ENCODE measurements at places on chromosomes 11 and 22.

GRCh38 chr11:77517753-77518152 is 43.9 kb upstream of the PAK1 start:
- DNase-seq: no peak

GRCh38 chr11:69568809-69569097 is 72.2 kb upstream of the CCND1 start:
- no peak for DNase-seq

DNA sequence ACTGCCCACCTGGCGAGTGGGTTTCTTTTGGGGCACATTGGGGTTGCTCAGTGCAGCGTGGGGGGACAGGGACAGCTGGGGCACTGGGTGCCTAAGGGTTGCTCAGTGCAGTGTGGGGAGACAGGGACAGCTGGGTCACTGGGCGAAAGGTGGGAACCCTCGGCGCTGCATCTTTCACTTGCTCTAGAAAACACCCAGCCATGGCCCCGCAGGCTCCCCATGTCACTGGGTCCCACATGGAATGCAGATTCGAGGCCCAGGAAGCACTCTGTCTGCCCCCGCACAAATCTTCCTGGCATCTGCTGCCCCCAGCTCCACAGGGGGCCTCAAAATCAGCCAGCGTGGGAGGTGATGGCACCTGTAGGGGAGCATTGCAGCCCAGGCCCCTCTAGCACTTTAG is 229.3 kb downstream of the BRD1 start:
- DNase-seq: no peak

DNA sequence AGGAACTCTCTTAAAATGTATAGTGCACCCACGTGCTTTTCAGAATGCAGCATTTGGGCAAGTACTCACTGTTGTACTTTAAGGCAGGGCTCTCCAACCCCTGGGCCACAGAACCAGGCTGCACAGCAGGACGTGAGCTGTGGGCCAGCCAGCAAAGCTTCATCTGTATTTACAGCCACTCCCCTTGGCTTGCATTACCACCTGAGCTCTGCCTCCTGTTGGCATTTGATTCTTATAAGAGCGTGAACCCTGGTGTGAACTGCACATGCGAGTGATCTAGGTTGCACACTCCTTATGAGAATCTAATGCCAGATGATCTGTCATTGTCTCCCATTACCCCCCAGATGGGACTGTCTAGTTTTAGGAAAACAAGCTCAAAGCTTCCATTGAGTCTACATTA is 3.0 kb downstream of the C11orf58 start:
- DNase-seq: no peak

DNA sequence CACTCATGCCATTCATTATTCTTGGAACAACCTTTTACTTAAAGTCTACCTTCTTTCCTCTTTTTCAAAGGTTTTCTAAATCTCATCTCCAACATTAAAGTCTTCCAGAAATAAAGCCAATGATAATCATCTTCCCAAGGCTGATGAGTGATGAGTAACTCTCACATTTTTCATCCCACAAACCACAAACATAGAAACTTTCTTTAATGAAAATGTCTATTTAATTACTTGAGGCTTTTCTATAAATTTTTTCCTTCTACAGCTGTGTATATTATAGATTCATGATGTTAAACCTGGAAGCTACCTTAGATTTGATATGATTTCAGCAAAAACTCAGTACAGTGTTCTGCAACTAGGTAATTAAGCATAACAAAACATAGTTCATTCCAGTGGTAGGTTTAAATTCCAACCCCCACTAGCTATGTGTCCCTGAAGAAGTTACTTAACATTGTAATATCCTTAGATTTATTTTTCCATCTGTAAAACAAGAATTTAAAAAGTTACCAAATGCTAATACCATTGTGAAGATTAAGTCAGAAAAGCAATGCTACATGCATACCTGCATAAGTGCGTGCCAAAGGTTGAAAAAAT is 845.4 kb downstream of the KCNA4 start:
- DNase-seq: no peak

DNA sequence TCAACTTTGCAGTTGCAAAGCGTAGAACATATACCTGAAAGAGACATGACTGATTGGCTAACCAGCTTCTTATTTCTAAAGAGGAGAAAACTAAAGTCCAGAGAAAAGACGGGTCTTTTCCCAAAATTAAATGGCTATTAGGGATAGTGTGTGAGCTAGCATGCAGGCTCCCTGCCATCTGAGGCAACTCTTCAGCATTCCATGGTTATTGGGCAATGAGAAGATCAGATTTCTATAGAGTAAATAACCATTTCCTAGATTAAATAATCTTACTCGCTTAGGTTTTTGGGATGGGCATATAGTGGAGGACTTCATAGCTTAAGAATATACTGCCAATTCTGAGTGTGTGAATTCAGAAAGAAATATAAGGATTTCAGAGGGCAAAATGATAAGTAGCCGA is 95.0 kb downstream of the PDHX start:
- DNase-seq: no peak

GRCh38 chr11:1751531-1751921 is 1.1 kb upstream of the IFITM10 start:
- DNase-seq: no peak

DNA sequence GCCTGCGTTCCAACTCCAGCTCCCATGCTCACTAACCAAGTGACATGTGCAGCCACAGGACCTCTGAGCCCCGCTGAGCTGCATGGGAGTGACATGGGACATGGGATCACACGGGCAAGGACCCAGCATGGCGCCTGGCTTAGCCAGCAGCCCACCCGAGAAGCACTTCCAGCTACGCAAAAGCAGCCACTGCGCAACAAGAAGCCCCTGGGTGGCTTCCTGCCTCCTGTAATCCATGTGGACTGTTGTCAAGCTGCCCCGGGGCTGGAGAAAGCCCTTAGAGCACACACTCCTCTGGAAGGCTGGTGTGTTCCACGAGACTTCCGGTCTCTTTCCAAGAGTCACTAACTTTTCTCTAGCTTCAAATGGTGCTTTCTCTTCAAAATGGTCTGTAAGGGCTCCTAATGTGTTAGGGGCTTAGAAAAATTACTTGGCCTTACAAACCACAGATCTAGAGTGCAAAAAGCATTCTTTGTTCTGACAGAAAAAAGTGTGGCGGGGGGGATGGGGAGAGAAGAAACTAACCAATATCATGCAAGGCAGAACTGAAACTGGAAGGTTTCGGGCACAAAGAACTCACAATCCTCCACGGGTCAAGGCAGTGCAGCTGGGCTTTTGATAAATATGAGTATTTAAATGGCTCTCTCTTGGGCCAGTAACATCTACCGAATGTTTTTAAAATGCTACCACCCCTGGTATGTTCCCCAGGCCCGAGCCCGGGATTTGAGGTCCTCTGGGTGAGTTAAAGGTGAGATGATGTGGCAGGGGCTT is 5.5 kb downstream of the C11orf24 start:
- DNase-seq: no peak

Measured in kidney glomerular epithelial cell (primary cell).